ENCODE measurements at places on chromosomes 6 and 20. TPM values are rescaled to one million over a fixed set of nuclear protein-coding genes. Genes with fewer than 3 reads are reported as not detected.

- no peak for DNase-seq
- H3K27me3 ChIP-seq, result no peaks in the 10 kb centered on the region
- H3K4me3 ChIP-seq, result no peak overlapping the region
- no peaks in the 10 kb centered on the region for H3K36me3 ChIP-seq
- H3K4me1 ChIP-seq, result no peaks in the 10 kb centered on the region
These were observed 36.1 kb downstream of the EFCAB8 start for GRCh38 chr20:32894711-32895355.

DNA sequence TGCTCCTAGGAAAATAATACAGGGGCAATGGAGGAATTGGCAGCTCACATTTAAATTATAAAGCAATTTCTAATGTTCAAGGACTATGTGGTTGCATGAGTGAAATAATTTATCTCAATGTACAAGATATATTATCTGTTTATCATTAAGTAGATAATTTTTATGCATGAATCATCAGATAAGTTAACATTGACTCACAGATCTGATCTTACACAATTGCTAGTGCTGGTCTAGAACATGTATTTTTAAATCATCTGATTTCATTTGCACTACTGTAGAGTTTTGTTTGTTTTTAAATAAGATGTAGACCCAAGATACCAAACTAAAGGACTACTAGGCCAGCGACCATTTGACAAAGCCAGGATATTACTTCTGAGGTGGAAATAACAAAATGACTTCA lies 199.2 kb downstream of the BMP2 start:
- no peak overlapping the region for H3K4me3 ChIP-seq
- H3K27me3 ChIP-seq, result no peaks in the 10 kb centered on the region
- no peaks in the 10 kb centered on the region for H3K4me1 ChIP-seq

The BTNL2 gene
- not detected for total RNA-seq

DNA sequence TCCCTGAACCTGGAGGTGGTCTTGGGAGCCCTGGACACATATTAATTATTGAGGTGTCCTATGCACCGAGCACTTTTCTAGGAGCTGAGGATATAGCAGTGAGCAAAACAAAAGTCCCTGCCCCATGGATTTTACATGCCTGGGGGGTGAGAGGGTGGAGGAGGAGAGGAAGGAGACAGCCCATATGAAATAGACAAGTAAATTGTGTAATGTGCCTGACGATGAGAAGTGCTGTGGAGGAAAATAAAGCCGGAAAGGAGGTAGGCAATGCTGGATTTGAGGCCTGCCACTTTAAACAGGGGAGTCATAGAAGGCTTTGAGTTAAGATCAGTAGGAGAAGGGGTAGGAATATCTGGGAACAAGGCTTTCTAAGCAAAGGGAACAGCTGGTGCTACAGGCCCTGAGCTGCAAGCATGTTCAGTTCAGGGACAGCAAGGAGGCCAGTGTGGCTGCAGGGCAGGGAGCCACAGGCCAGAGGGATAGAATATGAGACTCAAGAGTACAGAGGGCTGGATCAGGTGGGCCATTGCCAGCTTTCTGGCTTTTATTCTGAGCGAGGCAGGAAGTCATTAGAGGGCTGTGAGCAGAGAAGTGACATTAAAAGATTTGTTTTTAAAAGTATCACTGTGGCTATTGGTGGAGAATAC lies 19.1 kb upstream of the MYLIP start:
- H3K4me1 ChIP-seq, result peaks cover 43% of the 10 kb centered on the region
- DNase-seq, result no peak
- no peaks in the 10 kb centered on the region for H3K27me3 ChIP-seq
- no peak overlapping the region for H3K4me3 ChIP-seq
- H3K27ac ChIP-seq, result peak overlapping the region; percentile 2
- H3K36me3 ChIP-seq, result no peaks in the 10 kb centered on the region

The TLDC2 gene
- not detected for total RNA-seq

The SIRPB2 gene
- total RNA-seq, result not detected

DNA sequence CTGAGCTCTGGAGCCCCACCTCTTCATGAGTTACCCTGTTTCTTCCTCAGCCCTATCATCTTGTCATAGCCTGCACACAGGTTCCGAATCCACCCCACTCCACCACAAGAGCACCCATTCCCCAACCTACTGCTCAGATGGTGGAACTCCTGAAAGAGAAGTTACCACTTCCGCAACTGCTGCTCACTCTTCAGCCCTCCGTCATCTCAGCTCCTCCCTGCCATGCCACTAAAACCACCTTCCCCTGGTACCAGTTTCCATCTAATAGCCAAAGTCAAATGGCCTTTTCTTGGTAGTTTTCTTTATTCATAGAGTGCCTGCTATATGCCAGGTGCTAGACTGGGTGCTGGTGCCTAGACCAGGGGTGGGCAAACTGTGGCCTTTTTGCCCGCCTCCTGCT lies 3.9 kb downstream of the RAB22A start:
- no peak overlapping the region for H3K27ac ChIP-seq
- H3K27me3 ChIP-seq, result no peaks in the 10 kb centered on the region
- no peak for DNase-seq

The EFCAB8 gene
- total RNA-seq, result 2.0 TPM

The PEX3 gene
- total RNA-seq, result 46.6 TPM

The RIPOR3 gene
- 0.18 TPM for total RNA-seq

The RIMS1 gene
- 3.4 TPM for total RNA-seq

DNA sequence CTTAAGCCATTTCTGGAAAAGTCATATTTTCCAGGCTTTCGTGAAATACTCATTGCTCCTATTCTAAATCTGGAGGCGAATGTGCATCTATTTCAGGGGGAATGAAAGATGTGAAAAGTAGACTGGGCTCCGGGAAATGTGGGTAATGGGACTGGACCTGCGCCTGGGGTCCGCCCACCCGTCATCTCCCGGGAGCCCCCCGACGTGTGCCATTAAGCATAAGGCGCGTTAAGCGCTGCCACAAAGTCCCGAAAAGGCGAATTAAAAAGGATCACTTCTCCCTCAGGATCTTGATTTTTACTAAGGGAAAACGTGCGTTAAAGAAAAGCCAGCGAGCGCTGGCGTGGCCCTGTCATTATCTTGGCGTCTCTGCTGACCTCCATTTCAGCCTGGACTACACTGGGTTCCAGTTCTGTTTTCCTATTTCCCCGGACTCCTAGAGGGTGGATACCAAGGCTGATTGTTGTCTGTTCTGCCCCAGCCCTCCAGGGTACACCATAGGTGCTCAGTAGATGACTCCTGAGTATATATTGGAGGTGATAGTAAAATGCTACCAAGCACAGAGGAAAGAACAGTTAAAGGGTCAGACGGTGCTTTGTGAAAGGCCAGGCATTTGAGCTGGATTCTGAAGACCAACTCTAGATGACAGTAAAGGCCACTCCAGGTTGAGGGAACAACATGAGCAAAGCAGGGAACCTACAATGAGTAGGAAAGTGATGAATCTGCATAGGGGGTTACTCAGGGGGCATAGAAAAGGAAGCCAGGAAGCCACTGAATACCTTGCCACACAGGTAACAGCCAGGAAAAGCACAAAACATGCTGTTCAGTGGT lies 89.2 kb upstream of the ARID1B start:
- no peaks in the 10 kb centered on the region for H3K4me1 ChIP-seq
- H3K27me3 ChIP-seq, result no peaks in the 10 kb centered on the region
- no peaks in the 10 kb centered on the region for H3K36me3 ChIP-seq
- DNase-seq, result peak; percentile 37
- H3K27ac ChIP-seq, result peak overlapping the region; percentile 33
- H3K4me3 ChIP-seq, result peak overlapping the region; percentile 79

DNA sequence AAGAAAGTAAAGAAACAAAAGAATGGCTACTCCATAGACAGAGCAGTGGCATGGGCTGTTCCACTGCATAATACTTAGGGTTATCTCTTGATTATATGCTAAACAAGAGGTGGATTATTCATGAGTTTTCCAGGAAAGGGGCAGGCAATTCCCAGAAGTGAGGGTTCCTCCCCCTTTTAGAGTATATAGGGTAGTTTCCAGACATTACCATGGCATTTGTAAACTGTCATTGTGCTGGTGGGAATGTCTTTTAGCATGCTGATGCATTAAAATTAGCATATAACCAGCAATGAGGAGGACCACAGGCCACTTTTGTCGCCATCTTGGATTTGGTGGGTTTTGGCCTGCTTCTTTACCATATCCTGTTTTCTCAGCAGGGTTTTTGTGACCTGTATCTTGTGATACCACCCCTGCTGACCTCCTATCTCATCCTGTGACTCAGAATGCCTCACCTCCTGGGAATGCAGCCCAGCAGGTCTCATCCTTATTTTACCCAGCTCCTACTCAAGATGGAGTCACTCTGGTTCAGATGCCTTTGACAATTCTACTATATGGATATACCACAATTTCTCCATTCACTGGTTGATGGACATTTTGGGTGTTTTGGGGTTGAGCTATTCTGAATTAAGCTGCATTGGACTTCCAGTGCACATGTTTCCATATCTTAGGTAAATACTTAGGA lies 280.6 kb downstream of the FARS2 start:
- H3K27me3 ChIP-seq, result no peaks in the 10 kb centered on the region
- H3K27ac ChIP-seq, result peak overlapping the region; percentile 24
- H3K36me3 ChIP-seq, result no peaks in the 10 kb centered on the region
- no peak overlapping the region for H3K4me3 ChIP-seq

GRCh38 chr6:455835-456234 lies 64.3 kb downstream of the IRF4 start:
- H3K4me3 ChIP-seq, result no peak overlapping the region
- no peaks in the 10 kb centered on the region for H3K36me3 ChIP-seq
- no peak for DNase-seq
- no peak overlapping the region for H3K27ac ChIP-seq
- H3K27me3 ChIP-seq, result no peaks in the 10 kb centered on the region

DNA sequence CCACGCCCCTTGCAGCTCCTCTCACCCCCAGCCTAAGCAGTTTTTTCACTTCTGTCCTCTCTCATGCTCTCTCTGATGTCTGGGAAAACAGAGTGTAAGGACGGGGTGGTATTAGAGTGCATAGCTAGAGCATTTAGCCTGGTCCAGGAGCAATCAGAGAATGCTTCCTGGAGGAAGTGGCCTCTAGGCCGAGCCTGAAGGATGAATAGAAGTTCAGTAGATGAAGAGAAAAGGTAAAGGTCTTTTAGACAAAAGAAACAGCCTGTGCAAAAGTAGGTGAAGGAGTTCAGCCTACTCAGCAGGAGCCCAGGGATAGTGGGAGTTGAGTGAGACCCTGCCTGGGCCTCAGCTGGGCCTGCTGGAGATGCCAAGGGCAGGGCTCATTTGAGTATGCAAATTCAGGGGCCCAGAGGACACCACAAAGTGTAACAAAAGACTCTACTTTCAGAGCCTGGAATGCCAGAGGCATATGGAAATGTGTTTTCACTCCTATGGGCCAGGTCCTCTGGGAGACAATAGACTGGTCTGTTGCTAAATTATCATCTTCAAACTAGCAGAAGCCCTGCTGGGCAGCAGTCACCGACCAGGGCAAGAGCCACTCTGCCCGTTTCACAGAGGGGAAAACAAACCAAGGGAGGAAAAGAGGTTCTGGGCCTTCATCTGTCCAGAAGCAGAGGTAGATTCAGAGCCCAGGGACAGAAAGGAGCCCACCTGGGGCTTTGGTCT lies 19.7 kb upstream of the TM9SF4 start:
- no peak overlapping the region for H3K27ac ChIP-seq
- no peak overlapping the region for H3K4me3 ChIP-seq
- no peaks in the 10 kb centered on the region for H3K27me3 ChIP-seq

DNA sequence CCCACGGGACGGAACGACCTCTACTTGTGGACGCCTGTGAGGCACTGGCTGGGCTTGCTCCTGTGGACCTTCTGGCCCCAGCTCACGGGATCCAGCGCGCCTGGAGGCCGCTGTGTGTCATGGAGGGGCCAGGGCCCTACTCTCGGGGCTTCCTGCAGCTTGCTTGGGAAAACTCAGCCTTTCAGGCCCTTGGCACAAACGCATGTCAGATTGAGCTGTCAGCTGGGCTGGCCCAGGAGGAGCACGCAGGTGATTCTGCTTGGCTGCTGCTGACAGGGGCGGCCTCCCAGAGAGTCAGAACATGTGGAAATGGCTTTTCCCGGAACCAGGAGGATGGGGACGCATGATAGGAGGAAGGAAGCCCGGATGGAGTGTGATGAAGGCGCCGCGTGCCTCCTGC lies 39.7 kb downstream of the TMEM181 start:
- no peaks in the 10 kb centered on the region for H3K27me3 ChIP-seq
- H3K4me3 ChIP-seq, result no peak overlapping the region
- H3K27ac ChIP-seq, result no peak overlapping the region

The SPEF1 gene
- not detected for total RNA-seq

DNA sequence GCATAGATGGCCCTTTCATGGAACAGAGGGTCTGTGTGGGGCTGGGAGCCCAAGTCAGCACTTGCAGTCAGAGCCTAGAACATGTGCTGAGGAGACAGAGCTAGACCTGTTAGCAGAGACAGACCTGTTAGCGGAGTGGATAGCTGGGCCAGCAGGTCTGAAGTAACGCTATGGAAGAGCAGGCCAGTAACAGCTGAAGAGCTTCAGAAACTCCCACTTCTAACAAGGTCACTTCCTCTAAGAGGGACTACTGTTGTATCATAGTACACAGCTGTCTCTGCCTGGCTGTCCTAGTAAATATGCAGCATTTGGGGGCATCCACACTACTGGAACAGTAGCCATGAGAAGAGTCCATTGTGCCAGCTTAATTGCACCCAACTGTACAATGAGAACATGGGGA lies 41.2 kb upstream of the POLR1H start:
- H3K27ac ChIP-seq, result no peak overlapping the region
- H3K4me3 ChIP-seq, result no peak overlapping the region
- no peaks in the 10 kb centered on the region for H3K36me3 ChIP-seq
- H3K27me3 ChIP-seq, result no peaks in the 10 kb centered on the region
- no peak for DNase-seq

GRCh38 chr6:33190504-33191107 lies 1.7 kb downstream of the COL11A2 start:
- no peaks in the 10 kb centered on the region for H3K36me3 ChIP-seq
- H3K27me3 ChIP-seq, result no peaks in the 10 kb centered on the region
- no peak for DNase-seq
- no peaks in the 10 kb centered on the region for H3K4me1 ChIP-seq

- H3K4me3 ChIP-seq, result no peak overlapping the region
- H3K4me1 ChIP-seq, result no peaks in the 10 kb centered on the region
- no peaks in the 10 kb centered on the region for H3K27me3 ChIP-seq
- no peak for DNase-seq
- H3K36me3 ChIP-seq, result no peaks in the 10 kb centered on the region
These were observed 161.4 kb upstream of the HTR1E start for GRCh38 chr6:86775893-86776292.

The SPTLC3 gene
- 34.7 TPM for total RNA-seq

DNA sequence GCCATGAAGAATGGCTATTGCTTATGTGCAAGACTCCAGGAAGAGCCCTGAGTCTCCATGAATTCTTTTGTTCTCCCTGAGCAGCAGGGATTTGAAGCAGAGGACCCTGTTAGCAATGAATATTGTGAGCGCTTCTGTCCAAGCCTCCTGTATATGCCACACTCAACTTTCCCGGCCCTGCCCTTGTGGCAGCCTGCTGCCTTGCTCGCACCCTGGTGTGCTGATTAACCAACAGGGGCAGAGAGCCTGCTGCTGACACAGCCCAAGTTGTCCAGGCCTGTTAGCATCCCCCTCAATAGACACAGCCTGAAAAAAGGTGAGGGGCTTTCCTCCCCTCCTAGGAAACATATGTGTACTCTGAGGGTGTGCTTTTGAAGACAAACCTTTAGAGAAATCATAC lies 131.4 kb downstream of the BMP2 start:
- H3K4me1 ChIP-seq, result no peaks in the 10 kb centered on the region
- DNase-seq, result no peak
